ENCODE measurements at places on chromosomes 16 and 17.
A peak's percentile ranks its signal among the peaks of the same experiment; 100 is the strongest.

DNA sequence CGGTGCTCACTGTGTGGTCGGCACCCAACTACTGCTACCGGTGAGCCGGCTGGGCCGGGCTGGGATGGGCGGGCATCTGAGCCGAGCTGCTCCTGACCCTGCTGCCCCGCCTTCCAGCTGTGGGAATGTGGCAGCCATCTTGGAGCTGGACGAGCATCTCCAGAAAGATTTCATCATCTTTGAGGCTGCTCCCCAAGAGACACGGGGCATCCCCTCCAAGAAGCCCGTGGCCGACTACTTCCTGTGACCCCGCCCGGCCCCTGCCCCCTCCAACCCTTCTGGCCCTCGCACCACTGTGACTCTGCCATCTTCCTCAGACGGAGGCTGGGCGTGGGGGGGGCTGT, 6.9 kb downstream of the TBX6 start:
- no peak for DNase-seq

- DNase-seq = no peak
Observed at GRCh38 chr16:4940719-4941118, 3.8 kb upstream of the PPL start.

DNA sequence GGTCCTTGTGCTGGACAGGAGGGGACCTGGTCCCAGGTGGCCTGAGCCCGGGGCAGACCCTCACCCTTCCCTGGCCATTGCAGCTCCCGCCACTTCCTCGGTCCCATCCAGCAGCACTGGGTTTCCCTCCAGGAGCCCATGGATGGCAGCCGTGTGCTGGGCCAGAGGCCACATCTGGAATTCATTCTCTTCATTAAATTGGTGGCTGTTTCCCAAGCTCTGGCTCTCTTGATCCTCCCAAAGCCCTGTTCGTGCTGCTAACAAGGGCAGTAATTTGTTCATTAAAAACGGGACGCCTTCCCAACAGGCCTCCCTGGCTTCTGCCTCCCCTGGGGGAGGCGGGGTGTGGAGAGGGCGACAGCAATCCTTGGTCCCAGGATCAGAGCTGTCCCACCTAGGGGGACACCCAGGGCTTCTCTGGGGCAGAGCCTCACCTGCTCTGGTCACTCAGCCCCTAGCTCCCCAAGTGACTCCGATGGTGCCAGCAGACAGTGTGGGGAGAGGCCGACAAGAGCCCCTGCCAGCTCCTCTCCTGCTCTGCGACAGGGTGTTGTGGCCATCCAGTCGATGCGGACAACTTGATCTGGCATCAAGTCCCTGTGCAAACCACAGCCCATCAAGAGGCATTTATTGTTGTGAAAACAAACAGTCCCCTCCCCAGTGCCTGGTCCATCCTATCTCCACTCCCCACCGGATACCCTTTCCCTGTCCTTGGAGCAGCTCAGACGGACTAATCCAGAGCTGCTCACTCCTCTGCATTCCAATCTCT, 44.0 kb downstream of the SDK2 start:
- no peak for DNase-seq

GRCh38 chr16:81928271-81928918, 82.9 kb downstream of the SDR42E1 start:
- DNase-seq = no peak

GRCh38 chr17:81959362-81960129, 1.4 kb downstream of the NOTUM start:
- peak; percentile 87 for DNase-seq

All from activated CD8-positive, alpha-beta memory T cell treated with anti-CD3 and anti-CD28 coated beads, Interleukin-2, amount 50 U/mL, for 4 hours (primary cell).